Fibroblast of upper back skin (primary cell): ENCODE measurements at places on chromosomes 5 and 9.

DNA sequence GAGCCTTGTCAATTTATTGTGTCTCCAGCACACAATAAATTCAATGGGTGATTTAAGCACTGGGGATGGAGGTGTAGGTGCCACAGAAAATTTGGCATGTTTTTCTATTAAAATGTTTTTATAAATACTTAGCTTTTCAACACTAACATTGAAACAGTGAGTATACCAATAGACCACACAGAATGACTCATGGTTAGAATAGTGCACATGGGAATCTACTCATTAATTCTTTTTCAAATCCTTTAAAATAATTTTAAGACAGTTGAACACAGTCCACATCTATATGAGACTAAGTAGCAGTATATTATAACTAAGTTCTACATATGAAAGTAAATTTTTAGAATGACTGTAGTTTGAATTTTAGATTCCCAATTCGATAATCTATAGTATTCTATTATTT, 67.1 kb downstream of the LNPEP start:
- peak; percentile 15 for DNase-seq

GRCh38 chr5:123671042-123671441, 159.1 kb downstream of the CSNK1G3 start:
- peak; percentile 54 for DNase-seq

GRCh38 chr9:130150779-130151382, 21.3 kb upstream of the NCS1 start:
- DNase-seq: peak; percentile 70

GRCh38 chr5:124746916-124747790, 714 bp upstream of the ZNF608 start:
- DNase-seq: peak; percentile 93

- DNase-seq: peak; percentile 89
Measured at GRCh38 chr9:70420441-70421271, 6.2 kb upstream of the KLF9 start.

GRCh38 chr5:138159666-138160065, 18.8 kb downstream of the BRD8 start:
- DNase-seq: no peak

DNA sequence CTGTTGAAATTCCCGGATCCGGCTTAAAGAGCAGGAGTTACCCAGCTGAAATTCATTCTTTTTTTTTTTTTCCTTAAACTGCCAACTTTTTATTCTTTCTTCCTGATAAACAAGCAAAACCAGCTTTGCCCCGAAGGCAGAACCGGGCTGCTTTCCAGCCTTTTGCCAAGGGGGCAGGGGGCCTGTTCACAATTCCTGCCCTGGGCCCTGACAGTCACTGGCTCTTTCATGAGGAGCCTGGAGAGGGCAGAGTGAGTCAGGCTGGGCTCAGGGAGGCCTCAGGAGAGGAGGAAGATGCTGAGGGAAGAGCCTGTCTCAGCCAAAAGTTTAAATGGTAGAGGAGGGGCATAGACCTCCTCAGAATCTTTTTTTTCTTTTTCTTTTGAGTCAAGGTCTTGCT, 4.8 kb downstream of the GLIPR2 start:
- DNase-seq: peak; percentile 52

DNA sequence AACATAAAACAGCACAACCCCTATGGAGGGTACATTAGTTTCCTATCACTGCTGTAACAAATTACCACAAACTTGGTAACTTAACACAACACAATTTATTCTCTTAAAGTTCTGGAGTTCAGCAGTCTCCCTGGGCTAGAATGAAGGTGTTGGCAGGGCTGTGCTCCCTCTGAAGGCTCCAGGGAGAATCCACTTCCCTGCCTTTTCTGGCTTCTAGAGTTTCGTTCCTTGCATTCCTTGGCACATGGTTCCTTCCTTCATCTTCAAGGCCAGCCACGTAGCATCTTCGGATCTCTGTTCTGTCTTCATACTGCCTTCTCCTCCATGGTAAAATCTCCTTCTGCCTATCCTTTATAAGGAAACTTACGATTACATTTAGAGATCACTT, 25.0 kb upstream of the GSN start:
- peak; percentile 56 for DNase-seq
